Right lobe of liver (tissue), 6 donors: ENCODE measurements at places on chromosomes 3 and 15. TPM values are rescaled to one million over a fixed set of nuclear protein-coding genes. Genes with fewer than 3 reads are reported as not detected.

- DNase-seq: no peak
These were observed 15.4 kb downstream of the PTX3 start for GRCh38 chr3:157452097-157452496.

DNA sequence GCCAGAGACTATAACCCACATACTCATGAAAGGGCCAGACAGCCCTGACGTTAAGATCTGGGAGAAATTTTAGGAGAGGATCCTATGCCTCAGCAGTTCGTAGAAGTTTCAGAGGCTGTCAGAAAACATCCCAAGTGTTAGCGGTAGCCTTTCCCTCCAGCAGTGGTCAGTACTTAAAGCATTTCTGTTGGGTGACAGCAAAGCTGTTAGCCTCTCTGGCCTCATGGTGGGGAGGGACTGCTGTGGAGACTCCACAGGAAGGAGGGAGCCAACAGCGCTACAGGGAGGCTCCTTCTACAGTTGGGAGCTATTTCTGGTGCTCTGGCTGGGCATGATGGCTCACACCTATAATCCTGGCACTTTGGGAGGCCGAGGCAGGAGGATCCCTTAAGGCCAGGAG is 27.4 kb downstream of the IDH2 start:
- no peak for DNase-seq

DNA sequence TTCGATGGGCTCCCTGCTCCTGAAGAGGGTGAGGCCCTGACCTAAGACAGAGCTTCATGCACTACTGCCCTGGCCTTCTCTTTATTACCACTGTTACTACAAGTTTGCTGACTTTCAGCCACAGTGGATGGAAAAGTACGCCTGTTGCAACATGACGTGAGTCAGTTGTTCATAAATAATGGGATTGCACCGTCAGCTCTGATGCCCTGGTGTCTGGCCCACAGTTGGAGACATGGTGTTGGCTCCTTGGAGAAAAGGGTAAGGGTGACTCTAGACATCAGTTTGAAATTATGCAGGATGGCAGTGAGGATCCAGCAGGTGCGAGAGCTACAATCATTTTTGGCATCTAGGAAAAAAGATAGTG is 5.5 kb downstream of the PAQR5 start:
- DNase-seq: no peak

- DNase-seq: no peak
These were observed 206.7 kb downstream of the THRB start for GRCh38 chr3:24287755-24288450.

CDCP1 gene
- 0.93 TPM for total RNA-seq
